ENCODE measurements at places on chromosomes 7 and 10. TPM values are rescaled to one million over a fixed set of nuclear protein-coding genes. Genes with fewer than 3 reads are reported as not detected.

DNA sequence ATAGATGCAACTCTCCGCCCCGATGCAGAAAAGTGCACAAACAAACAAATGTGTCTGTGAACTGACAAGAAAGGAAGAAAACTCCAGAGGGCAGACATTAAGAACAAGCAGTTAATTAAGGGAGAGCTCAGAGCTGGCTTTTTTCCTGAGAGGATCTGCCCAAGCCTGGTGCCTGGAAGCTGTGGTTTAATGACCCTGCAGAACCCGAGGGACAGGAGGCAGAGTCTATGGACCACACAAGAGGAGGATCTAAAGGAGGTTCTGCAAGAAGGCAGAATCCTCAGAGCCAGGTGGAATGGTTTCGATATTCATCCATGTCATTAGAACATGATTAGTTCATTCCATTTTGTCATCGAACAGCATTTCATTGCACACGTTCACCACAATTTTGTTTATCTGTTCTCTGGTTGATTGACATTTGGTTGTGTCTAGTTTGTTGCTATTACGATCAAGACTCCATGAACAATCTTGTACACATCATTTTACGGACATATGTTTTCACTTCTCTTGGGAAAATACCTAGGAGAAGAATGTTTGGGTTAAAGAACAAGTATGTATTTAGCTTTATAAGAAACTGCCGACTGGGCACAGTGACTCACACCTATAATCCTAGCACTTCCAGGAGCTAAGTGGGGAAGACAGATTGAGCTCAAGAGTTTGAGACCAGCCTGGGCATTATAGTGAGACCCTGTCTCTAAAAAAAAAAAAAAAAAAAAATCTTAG is 560.2 kb downstream of the CALN1 start:
- no peaks in the 10 kb centered on the region for H3K4me1 ChIP-seq
- H3K27ac ChIP-seq: no peak overlapping the region
- no peak overlapping the region for H3K4me3 ChIP-seq
- no peaks in the 10 kb centered on the region for H3K27me3 ChIP-seq
- H3K36me3 ChIP-seq: no peaks in the 10 kb centered on the region

- no peaks in the 10 kb centered on the region for H3K27me3 ChIP-seq
- no peak overlapping the region for H3K27ac ChIP-seq
- no peaks in the 10 kb centered on the region for H3K36me3 ChIP-seq
- DNase-seq: no peak
- H3K4me1 ChIP-seq: no peaks in the 10 kb centered on the region
Measured at GRCh38 chr7:51236470-51237132, 80.0 kb downstream of the COBL start.

DNA sequence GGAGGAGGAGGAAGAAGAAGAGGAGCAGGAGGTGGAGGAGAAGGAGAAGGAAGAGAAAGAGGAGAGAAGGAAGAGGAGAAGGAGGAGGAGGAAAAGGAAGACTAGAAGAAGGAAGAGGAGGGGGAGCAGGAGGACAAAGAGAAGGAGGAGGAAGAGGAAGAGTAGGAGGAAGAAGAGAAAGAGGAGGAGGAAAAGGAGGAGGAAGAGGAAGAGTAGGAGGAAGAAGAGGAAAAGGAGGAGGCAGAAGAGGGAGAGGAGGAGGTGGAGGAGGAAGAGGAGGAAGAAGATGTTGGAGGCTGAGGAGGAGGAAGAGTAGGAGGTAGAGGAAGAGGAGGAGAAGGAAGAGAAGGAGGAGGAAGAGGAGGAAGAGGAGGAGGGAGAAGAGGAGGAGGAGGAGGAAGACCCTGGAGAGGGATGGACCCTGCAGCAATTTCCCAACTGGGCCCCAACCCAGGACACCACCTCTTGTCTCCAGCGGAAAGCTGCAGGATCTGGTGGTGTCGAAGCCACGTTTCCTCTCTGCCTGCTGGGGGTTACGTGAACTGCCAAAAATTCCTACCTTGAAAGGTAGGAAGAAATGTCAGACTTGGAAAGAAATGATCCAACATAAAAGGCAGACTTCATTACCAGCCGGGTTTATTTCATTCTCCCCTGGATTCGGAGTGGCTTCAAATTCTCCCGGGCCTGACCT is 38.9 kb downstream of the COL26A1 start:
- peaks cover 9% of the 10 kb centered on the region for H3K27me3 ChIP-seq
- no peaks in the 10 kb centered on the region for H3K4me1 ChIP-seq
- DNase-seq: no peak
- no peaks in the 10 kb centered on the region for H3K36me3 ChIP-seq
- H3K27ac ChIP-seq: no peak overlapping the region

DNA sequence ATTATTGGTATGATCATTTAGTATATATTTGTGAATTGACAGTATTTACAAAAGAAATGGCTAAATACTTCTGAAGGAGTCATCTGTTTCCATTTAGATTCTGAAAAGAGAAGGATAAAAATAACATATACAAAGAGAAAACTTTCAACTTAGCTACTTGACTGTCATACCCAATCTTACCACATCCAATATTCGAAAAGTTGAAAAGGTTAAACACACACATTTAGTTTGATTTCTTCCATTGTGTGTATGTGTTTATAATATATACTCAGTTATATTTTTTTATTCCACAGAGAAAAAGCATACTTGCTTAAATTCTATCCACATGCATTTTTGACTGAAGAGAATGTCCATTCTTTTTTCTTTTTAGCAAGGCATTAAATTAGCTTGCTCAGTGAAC is 470.7 kb downstream of the TFEC start:
- no peaks in the 10 kb centered on the region for H3K4me1 ChIP-seq
- no peaks in the 10 kb centered on the region for H3K36me3 ChIP-seq
- DNase-seq: no peak
- H3K27me3 ChIP-seq: peaks cover 3% of the 10 kb centered on the region
- no peak overlapping the region for H3K27ac ChIP-seq

- DNase-seq: peak; percentile 71
- peak overlapping the region; percentile 67 for H3K4me3 ChIP-seq
- H3K36me3 ChIP-seq: peaks cover 33% of the 10 kb centered on the region
- H3K4me1 ChIP-seq: peaks cover 18% of the 10 kb centered on the region
- peak overlapping the region; percentile 89 for H3K27ac ChIP-seq
- no peaks in the 10 kb centered on the region for H3K27me3 ChIP-seq
Measured at GRCh38 chr7:56105508-56105907, 768 bp downstream of the CHCHD2 start.

DNA sequence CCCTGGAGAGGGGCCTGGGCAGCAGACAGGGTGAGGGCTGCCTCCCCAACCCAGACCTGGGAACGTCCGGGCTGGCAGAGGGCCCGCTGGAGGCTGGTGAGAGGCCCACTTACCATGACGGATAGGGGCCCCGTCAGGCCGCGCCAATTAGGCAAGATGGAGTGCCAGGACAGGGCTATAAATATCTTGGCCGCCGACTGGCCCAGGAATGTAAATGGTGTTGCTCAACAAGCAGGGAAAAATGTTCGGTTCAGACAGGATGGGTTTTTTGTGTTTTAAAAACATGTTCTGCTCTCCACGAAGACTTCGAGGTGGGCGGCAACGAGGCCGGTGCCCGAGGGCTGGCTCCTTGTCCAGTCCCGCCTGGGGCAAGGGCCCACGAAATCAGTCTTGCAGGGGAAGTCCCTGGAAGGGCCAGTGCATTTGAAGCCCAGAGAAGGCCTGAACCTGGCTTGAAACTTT is 35.8 kb upstream of the ELN start:
- no peaks in the 10 kb centered on the region for H3K27me3 ChIP-seq
- H3K4me1 ChIP-seq: no peaks in the 10 kb centered on the region
- no peak overlapping the region for H3K4me3 ChIP-seq
- H3K27ac ChIP-seq: no peak overlapping the region
- H3K36me3 ChIP-seq: no peaks in the 10 kb centered on the region

DNA sequence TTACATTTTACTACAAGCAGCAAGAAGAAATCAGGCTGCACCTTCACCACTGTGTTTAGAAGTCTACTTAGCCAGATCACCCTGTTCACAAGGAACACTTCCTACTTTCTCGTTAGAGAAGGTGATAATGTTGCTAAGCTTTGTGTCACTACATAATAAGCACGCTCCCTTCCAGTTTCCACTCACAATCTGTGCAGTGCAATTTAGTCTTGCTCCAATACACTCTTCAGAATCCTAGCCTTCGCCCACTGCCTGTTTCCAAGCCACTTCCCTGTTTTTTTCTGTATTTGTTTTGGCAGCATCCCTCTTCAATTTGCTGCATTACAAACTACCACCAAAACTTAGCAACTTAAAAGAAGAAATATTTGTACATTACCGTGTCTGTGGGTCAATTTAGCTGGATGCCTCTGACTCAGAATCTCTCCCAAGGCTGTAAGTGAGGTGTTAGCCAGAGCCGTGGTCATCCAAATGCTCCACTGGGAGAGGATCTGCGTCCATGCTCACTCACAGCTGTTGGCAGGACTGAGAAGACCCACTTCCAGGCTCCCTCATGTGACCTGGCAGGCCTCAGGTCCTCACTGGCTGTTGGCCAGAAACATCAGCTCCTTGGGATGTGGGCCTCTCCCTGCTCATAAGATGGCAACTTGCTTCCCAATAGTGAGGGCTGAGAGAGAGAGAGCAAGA is 110.4 kb downstream of the PON1 start:
- H3K4me1 ChIP-seq: no peaks in the 10 kb centered on the region
- no peak overlapping the region for H3K4me3 ChIP-seq
- DNase-seq: no peak

Gene CALCR
- not detected for total RNA-seq

Gene USP54
- total RNA-seq: 5.5 TPM

Gene GJD4
- total RNA-seq: not detected

Gene ABCB4
- 0.63 TPM for total RNA-seq

Gene AOAH
- total RNA-seq: 263 TPM

Data from natural killer cell (primary cell).